ENCODE measurements at places on chromosomes 12 and 14. TPM values are rescaled to one million over a fixed set of nuclear protein-coding genes. Genes with fewer than 3 reads are reported as not detected.

GRCh38 chr14:93045211-93045674, 70.5 kb downstream of the ITPK1 start:
- DNase-seq: no peak
- H3K4me1 ChIP-seq: peaks cover 70% of the 10 kb centered on the region
- H3K27ac ChIP-seq: peak overlapping the region; percentile 30
- H3K36me3 ChIP-seq: peaks cover 16% of the 10 kb centered on the region
- no peaks in the 10 kb centered on the region for H3K27me3 ChIP-seq

APOF gene
- total RNA-seq: not detected

DNA sequence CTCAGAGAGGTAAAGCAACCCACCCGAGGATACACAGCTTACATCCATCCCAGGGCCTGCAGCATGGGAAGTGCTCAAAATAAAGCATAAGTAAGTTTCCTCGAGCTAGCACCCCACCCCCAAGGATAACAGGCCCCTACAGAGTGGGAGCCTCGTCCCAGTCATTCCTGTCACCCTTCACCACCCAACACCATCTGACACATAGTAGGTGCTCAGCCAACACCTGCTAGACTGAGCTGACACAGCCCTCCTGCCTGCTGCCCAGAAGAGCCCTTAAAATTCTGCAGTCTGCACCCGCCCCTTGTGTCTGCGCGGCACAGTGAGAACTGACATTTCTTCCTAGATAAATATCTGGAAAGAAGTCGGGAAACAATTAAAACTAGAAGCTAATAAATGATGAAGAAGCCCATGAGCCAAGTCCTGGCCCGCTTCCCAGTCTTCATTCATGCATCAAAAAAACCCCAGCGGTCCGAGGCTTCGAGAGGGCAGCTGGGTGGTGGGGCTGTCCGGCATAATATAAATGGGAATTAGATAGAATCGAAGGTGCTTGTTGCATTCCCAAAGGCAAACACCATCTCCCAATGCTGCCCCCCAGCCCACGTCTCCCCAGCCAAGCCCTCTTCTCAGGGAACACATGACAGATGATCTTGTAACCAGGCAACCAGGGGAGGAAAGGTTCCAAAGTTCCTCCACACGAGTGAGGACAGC, 76.2 kb downstream of the BCL11B start:
- H3K36me3 ChIP-seq: peaks cover 44% of the 10 kb centered on the region
- H3K4me1 ChIP-seq: peaks cover 92% of the 10 kb centered on the region
- peak overlapping the region; percentile 16 for H3K4me3 ChIP-seq
- DNase-seq: no peak
- no peaks in the 10 kb centered on the region for H3K27me3 ChIP-seq
- peak overlapping the region; percentile 98 for H3K27ac ChIP-seq

DNA sequence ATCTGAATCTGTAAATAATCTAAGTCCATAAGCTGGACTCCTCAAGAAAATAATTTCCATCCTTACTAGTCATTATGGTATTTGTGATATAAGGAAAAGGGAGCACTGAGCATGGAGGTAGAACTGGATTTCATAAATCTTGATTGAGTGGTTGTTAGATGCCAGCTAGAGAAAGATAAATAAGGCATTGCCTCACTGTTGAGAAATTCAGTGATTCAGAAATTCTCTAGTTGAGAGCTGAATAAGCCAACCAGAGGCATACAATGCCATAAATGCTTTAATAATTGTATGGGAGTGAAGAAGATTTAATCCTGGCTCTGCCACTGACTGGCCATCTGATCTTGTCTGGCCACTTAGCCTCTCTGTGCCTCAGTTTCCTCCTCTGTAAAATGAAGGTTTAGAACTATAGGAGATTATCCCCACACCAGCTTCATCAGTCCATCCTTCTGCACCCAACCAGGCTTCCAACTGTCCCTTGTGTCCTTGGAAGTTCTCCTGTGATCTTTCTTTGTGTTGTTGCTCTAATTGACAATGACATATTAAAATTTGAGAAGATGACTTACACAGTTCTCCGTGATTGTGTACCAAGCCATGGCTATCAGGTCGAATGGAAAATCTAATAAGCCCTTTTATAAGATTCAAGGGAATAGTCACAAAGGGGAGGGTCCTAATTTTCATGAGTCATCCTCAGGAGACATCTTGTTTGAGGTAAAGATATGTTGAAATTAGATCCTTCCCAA, 394.3 kb downstream of the EGLN3 start:
- no peak overlapping the region for H3K27ac ChIP-seq
- H3K4me3 ChIP-seq: no peak overlapping the region
- DNase-seq: no peak
- H3K4me1 ChIP-seq: no peaks in the 10 kb centered on the region
- no peaks in the 10 kb centered on the region for H3K36me3 ChIP-seq
- no peaks in the 10 kb centered on the region for H3K27me3 ChIP-seq

DNA sequence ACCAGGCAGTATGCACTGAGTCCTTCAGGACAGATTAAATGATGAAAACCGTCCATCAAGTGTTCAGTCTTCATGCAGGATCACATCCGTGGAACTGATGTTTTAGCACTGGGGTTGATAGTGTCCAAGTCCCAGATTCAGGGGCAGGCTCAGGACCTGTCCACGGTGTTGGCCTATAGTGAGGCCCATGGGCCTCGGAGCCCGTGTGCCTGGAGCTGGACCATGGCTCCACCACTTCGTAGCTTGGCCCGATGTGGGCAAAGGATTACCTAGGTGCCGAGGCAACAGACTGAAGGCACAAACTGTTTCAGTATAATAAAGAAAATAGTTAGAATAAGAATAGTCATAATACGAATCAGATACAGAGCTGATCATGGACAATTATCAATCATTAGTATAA, 41.8 kb downstream of the DDX51 start:
- H3K27me3 ChIP-seq: no peaks in the 10 kb centered on the region
- H3K36me3 ChIP-seq: peaks cover 15% of the 10 kb centered on the region
- H3K4me3 ChIP-seq: no peak overlapping the region
- no peaks in the 10 kb centered on the region for H3K4me1 ChIP-seq

GRCh38 chr14:61145034-61145902, 135.9 kb downstream of the TMEM30B start:
- H3K27me3 ChIP-seq: peaks cover 2% of the 10 kb centered on the region
- no peak overlapping the region for H3K27ac ChIP-seq
- H3K4me3 ChIP-seq: no peak overlapping the region
- H3K36me3 ChIP-seq: no peaks in the 10 kb centered on the region
- no peak for DNase-seq

Measured in activated CD8-positive, alpha-beta T cell treated with anti-CD3 and anti-CD28 coated beads for 36 hours (primary cell).